Left renal cortex interstitium (tissue), 4 donors: ENCODE measurements at places on chromosomes 6 and 20. TPM values are rescaled to one million over a fixed set of nuclear protein-coding genes. Genes with fewer than 3 reads are reported as not detected.

- no peak for DNase-seq
These were observed 1.5 kb upstream of the HMGN4 start for GRCh38 chr6:26536571-26537159.

DNA sequence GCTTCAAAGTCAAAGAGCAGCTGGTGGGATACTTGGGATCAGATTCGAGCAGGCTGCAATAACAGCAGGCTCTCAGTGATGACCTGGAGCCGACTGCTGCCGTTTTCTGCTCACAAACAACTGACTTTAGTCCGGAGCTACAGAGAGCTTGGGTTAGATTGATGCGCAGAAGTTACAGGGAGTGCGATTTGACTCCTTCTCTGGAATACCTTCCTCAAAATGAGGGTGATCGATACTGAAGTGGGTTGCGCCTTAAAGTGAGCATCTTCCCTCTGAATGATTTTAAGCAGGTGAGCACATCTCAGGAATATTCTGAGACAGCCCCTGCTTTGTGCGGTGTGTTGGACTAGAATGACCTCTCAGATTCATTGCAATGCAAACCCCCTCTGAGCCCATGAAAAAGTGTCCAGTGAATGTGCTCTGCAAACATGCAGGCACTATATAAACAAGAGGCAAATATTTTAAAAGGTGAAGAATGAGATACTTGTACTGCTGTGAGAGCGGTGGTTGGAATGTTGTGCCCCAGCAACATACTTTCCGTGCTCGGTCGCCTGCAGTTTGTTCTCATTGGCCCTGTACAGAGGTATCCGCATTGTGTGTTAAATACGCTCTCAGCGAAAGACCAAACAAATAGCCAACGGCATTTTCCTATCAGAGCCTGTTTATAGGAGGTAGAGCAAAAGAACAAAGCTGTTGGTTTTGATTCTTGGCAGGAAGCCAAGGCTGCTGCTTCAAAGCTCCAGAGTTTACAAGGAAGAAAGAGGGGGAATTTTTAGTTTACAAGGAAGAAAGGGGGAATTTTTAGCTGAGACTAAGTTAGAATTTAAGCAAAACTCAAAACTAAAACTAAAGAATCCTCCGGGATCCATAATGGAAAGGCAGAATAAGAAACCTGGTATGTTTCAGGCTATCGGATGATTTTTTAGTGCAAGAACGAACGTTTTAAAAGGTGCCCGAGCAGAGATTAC is 67.7 kb downstream of the PHACTR2 start:
- DNase-seq = peak; percentile 68

DNA sequence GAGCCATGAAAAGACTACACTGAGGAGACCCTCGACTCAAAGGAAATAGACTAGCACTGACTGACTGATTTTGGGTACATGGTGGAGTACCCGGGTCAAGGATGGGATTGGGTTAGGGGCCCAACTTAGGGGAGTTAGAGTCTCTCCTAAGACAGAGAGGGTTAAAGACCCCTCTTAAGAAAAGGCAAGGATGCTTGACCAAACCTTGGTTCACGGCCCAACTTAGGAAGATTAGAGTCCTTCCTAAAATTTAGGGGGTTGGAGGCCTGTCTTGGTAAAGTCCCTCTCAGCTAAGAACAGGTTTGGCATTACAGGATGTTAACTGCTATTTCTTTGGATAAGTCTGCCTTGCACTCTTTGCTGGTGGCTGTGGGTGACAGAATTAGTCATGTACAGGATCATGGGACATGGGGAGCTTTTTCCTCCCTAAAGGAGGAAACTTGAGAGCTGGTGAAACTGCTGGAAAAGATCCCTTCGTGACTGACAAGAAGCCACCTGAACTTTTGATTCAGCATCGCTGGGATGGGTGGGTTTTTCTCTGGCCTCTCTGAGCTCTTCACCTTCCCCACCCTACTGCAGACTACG is 12.3 kb upstream of the SLC22A16 start:
- DNase-seq = no peak

DNA sequence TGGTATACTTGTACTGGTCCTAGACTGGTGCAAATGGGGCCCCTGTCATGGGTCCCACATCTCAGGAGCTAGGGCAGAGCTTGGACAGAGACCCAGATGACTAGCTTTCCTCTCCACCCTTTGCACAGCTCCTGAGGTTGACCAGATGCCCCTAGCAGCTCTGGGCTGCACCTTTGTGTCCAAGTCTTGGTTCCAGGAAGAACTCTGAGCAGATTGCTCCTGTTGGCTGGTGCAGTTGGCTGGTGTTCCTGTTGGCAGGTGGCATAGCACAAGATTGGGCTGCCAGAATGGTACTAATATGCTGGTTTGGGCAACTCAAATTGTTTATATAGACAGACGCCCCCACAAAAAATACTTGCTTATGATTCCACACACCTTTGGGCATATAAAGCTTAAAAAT is 89.4 kb upstream of the EZR start:
- DNase-seq = no peak

DNA sequence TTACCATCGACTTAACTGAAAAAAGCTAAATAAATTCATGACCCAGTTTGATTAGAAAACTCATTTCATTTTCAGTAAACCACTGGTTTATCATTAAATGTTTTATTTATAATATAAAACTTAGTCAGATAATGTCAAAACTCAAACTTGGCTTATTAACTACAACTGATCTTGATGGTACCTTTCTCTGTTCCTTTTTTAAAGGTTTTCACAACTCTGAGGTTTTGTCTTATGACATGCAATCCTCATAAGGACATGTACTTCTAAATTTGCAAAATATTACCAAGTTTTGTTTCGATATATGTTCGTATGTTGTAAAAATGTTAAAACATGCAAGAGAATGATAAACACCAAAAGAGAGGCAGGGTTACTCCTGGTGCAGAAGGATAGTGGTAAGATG is 82.5 kb upstream of the PDE10A start:
- DNase-seq = no peak

- DNase-seq = no peak
These were observed 21.3 kb downstream of the TRMT6 start for GRCh38 chr20:5928836-5929715.

GRCh38 chr6:80974579-80974978 is 777.9 kb downstream of the TENT5A start:
- DNase-seq = no peak

DNA sequence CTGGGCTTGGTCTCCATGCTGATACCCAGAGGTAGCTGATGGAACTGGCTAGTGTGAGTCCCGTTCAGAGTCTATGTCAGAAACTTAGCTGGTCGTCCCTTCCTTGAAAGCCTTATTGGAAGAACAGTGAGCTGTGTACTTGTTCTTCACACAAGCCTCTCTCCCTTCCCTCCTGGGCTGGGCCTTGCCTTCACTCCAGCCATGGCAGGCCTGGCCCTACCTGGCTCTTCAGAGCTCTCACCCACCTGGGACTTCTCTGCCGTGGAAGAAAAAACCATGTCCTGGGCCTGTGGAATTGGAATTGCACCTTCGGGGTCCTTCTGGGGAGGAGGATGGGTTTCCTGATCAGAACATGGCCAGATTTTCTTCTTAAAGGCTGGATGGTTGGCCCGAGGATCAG is 20.3 kb upstream of the ZNF831 start:
- no peak for DNase-seq

DNA sequence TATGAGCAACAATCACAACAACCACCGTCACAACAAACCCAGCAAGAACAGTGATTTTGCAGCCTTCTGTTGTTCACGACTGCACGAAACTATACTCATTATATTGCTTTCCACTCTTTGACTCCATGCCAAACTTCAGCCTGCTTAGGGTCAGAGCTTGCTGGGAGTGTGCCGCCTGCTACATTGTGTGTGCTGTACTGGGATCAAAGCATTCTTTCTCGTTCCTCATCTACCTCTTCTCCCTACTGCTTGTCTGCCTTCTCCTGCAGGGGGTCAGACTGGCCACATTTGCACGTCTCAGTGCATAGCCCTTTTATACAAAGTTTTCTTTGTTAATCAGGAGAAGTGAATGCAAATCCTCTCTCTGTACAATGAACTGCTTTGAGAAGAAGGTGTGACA is 401.6 kb upstream of the CITED2 start:
- no peak for DNase-seq

DNA sequence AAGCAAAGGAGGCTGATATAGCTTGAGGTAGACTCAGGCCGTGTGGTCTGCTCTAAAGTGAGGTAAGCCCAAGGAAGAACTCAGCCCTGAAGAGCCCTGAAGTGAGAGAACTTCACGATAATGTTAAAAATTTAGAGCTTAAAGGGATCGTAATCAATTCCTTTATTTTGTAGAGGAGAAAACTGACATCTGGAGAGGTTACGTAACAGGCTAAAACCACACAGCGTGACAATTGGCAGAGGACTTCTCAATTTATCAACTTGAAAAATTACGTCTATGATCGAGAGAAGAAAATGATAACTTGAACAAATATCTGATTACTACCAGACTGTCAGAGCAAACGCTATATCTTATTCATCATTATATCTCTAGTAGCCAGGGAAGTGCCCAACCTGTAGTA is 121.8 kb upstream of the FOXO3 start:
- DNase-seq = no peak

GRCh38 chr6:31114541-31114878 is at the start of gene PSORS1C1:
Gene PSORS1C1, plus strand, starts transcription at chr6:31114800. Its CDS starts 14,833 bp downstream, at chr6:31129633.
- no peak for DNase-seq

- no peak for DNase-seq
These were observed 165.1 kb upstream of the AFDN start for GRCh38 chr6:167661552-167662044.

DNA sequence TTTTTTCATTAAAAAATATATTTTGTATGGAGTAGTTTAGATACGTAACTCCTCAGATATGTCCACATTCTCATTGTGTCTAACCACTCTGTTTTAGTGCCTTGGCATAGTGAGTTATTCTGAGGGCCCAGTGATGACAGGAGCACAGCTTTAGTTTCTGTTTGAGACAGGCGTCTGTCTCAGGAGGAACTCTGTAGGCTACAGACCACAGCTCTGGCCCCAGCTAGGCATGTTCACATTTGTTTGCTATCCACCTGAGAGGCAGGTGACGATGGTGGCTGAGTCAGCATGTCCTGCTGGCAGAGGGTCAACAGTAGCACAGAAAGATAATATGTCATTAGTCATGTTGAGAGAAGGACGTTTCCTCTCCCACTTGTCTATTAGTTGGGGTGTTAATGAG is 16.3 kb downstream of the LRRC1 start:
- no peak for DNase-seq

- DNase-seq = no peak
These were observed 250.9 kb downstream of the ANKRD60 start for GRCh38 chr20:57977569-57977968.

GRCh38 chr20:37994512-37994911 is 38.7 kb downstream of the TTI1 start:
- DNase-seq = no peak

GRCh38 chr20:6886065-6886729 is 118.7 kb downstream of the BMP2 start:
- DNase-seq = no peak

GRCh38 chr6:33834401-33835392 is 30.9 kb upstream of the MLN start:
- no peak for DNase-seq

- no peak for DNase-seq
These were observed 172.0 kb downstream of the VEGFA start for GRCh38 chr6:43942011-43942442.

DNA sequence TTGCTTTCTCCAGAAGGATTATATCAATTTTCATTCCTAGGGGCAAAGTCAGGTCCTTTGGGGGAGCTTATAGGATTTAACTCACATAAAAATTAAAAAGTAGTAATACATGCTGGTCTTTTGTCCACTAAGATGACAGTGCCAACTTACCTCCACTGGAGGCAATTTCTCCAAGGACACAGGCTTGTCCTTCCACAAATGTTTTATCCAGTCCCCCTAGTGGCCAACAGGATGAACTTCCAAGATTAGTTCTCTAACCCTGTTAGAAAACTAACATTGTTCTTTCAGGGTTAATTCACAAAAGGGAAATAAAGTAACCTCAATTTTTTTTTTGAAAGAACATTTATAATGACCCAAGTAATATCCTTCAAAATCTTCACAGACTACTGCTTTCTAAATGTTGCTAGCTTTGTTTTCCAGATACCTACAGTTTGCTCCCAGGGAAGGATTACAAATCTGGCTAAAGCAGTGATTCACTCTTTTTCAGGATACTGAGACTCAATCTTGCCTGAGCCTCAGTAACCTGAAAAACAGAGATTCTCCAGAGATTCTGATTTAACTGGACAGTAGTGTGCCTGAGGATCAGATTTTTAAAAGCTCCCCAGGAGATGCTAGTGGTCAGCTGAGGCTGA is 31.7 kb upstream of the UBR2 start:
- DNase-seq = no peak

DNA sequence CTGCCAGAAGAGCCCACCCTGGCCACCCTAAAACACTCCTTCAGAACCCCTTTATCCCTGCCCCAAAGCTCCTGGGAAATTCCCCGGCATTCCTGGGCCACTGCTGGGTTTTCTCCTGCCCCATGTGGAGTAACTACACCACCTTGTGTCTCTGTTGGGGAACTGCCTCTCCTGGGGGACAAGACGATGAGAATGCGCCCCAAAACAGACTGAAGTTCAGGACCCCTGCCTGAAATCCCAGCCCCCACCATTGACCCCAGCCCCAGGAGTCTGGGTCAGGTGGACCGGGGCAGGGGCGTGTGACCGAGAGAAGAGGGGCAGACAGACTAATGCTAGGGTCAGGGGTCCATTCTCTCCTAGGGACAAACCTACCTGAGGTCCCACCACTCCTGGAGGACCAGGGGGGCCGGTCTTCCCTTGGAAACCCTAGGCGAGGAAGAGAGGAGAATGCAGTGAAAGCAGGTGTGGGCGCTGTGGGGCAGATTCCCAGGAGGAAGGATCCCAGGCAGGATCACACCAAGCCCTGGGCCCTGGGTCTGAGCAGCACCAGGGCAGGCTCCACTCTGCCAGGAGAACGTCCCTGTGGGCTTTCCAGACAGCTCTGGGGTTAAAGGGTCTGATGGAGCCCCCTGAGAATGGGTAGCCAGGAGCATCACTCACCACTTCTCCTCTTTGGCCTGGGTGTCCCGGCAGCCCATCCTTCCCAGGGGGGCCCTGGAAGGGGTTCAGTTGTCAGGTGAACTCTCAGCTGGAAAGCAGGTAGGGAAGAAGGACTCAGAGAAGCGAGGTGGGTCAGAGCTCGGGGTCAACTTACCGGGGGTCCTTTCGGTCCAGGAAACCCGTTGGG is 19.4 kb downstream of the COL11A2 start:
- DNase-seq = no peak

DNA sequence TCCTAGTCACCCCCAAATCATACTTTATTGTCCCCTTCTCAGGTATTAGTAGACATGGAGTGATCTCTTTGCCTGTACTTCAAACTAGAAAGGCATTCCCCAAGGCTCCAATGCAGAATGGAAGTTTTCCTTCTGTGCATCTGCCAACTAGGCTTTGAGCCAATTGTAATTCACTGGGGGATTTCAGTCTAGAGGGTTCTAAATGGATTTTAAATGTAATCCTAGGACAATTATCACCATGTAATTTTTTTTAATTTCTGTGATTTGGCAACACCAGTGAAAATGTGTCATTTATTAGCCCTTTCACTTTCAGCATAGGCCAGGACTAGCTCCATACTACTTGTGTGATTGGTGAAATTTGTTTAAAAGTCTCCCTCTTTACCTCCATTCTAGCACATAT is 557.6 kb upstream of the MARCKS start:
- DNase-seq = no peak

ESR1 gene
- 2.0 TPM for polyA plus RNA-seq

GOPC gene
- polyA plus RNA-seq = 64.4 TPM

ARMH2 gene
- polyA plus RNA-seq = not detected

MROH8 gene
- 7.1 TPM for polyA plus RNA-seq

DEF6 gene
- 5.1 TPM for polyA plus RNA-seq

ZNF311 gene
- polyA plus RNA-seq = 4.7 TPM

OR12D3 gene
- not detected for polyA plus RNA-seq

HLA-DQB1 gene
- 3.8 TPM for polyA plus RNA-seq

AHI1 gene
- polyA plus RNA-seq = 105 TPM

PKIB gene
- 1.1 TPM for polyA plus RNA-seq
